Glomerular endothelial cell (primary cell): ENCODE measurements at places on chromosomes 16 and 17. TPM values are rescaled to one million over a fixed set of nuclear protein-coding genes. Genes with fewer than 3 reads are reported as not detected.

RDM1 gene
- 0.47 TPM in 1 of 2 replicates, not detected in the other for total RNA-seq

WFIKKN2 gene
- total RNA-seq, result not detected in 2 replicates

NKD1 gene
- under 0.01 TPM in 1 of 2 replicates, not detected in the other for total RNA-seq

CACNG5 gene
- not detected in 2 replicates for total RNA-seq

ACSM2A gene
- not detected in 2 replicates for total RNA-seq

PDK2 gene
- total RNA-seq, result 23.5 and 26.9 TPM in 2 replicates

TPSG1 gene
- total RNA-seq, result not detected in 2 replicates

TNFSF13 gene
- total RNA-seq, result 1.5 and 6.7 TPM in 2 replicates
